Lower lobe of right lung (tissue), 2 donors: ENCODE measurements at places on chromosomes 12 and 14.

DNA sequence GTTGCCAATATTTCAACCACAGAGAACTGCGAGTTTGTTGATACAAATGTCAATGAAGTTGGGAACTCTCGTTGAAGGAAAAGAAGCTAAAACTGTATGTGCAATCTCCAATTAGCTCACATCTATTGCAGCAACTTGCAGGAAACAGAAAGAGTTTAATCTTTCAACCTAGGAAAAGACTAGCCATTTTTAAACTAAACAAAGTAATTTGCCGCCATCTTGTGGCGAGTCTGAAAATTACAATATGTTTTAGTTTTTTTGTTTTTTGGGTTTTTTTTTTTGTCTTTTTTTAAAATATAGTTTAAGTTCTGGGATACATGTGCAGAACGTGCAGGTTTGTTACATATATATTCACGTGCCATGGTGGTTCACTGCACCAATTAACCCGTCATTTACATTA lies 131.2 kb upstream of the FOXG1 start:
- DNase-seq: no peak

GRCh38 chr12:30286345-30286926 lies 409.2 kb downstream of the IPO8 start:
- no peak for DNase-seq

DNA sequence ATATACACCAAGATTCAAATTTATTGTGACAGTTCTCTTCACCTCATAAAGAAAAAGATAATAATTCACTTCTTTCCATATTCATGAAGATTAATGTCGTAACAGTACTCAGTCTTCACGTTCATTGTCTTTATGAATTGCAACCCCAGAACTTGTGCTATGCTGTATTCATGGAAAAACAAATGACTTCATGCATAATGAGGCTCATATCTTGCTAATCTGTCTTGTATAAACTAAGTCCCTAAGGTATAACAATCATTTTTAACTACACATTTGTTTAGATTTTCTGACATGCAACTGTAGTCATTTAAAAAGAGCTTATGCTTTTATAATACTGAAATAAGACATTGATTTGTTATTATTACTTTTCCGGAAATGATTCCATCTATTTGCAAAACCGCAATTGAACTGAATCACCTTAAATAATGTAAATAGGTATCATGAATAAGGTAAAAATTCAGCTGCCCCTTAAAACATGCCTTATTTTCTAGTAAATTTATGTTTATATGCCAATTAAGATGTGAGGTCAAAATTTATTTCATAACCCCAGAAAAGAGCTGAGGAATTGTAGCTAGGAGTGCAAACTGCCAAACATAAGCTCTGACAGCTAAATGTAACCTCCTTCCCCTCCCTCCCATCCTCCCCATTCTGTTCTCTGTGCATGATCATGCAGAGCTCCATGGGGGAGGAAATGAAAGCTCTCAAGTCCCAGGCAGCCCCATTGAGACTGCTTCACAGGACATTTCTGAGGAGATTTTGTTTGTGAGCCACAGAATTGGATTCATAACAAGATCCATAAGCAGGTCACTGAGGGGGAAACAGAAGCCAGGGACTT lies 301.6 kb downstream of the ATP23 start:
- no peak for DNase-seq

DNA sequence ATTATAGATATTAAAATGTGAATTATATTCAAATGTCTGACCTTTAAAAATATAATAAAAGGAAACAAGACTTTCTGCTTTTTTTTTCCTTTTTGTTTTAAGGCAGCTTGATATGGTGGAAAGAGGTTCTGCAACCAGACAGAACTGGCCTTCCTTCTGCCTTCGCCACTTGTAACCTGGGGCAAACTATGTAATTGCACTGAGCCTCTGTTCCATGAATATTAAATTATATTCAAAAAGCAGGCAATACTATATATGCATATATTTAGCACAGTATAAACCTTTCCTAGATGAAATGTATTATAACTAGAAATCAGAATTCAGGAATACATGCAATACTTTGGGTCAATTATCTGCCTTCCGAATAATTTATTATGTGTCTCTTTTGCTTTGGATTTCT lies 59.9 kb downstream of the ACSS3 start:
- no peak for DNase-seq

GRCh38 chr12:6825398-6826124 lies 2.6 kb upstream of the P3H3 start:
- peak; percentile 85 for DNase-seq
